ENCODE measurements at places on chromosomes 11 and 22. TPM values are rescaled to one million over a fixed set of nuclear protein-coding genes. Genes with fewer than 3 reads are reported as not detected.

The DDIAS gene
- 1.6 TPM for total RNA-seq

The DLG2 gene
- total RNA-seq, result 0.52 TPM

The FGF3 gene
- total RNA-seq, result not detected

The SLC22A25 gene
- total RNA-seq, result not detected

The FAM180B gene
- not detected for total RNA-seq

The SMPD1 gene
- 13.5 TPM for total RNA-seq

The CCDC15 gene
- 1.5 TPM for total RNA-seq

The DBX1 gene
- not detected for total RNA-seq

The FBLN1 gene
- 0.09 TPM for total RNA-seq

The MPPED2 gene
- 0.22 TPM for total RNA-seq

The MED15 gene
- 20.6 TPM for total RNA-seq

The TESMIN gene
- total RNA-seq, result 1.9 TPM

The CD44 gene
- 3.1 TPM for total RNA-seq
